ENCODE measurements at places on chromosomes 1 and 21. TPM values are rescaled to one million over a fixed set of nuclear protein-coding genes. Genes with fewer than 3 reads are reported as not detected.

The ADGRB2 gene
- total RNA-seq: 4.9 TPM

The HAPLN2 gene
- total RNA-seq: not detected

The KRTAP21-1 gene
- not detected for total RNA-seq

The PRDM16 gene
- total RNA-seq: 3.8 TPM

The DLGAP3 gene
- total RNA-seq: 0.16 TPM

The KLHDC7A gene
- 15.7 TPM for total RNA-seq

The SELE gene
- total RNA-seq: 0.66 TPM

The PRELP gene
- total RNA-seq: 42.0 TPM

The OPRD1 gene
- total RNA-seq: not detected

The CATSPERE gene
- total RNA-seq: 1.3 TPM

The KRTAP25-1 gene
- total RNA-seq: not detected

The LCE1E gene
- not detected for total RNA-seq

The PGLYRP3 gene
- total RNA-seq: not detected

The EFNA1 gene
- 120 TPM for total RNA-seq

The DUSP23 gene
- 187 TPM for total RNA-seq

The MYOG gene
- not detected for total RNA-seq

The TPR gene
- total RNA-seq: 76.0 TPM

The TSACC gene
- total RNA-seq: 1.5 TPM

The TEKT2 gene
- 1.2 TPM for total RNA-seq

The RGS7 gene
- total RNA-seq: not detected

The AUNIP gene
- total RNA-seq: 0.33 TPM

The SFN gene
- 18.4 TPM for total RNA-seq

The TRNP1 gene
- 16.7 TPM for total RNA-seq

The OR2L13 gene
- not detected for total RNA-seq

The CFHR1 gene
- total RNA-seq: not detected

The KCNH1 gene
- 0.32 TPM for total RNA-seq
